ENCODE measurements at places on chromosomes 7 and 10.

GRCh38 chr10:28320799-28321198 lies 17.9 kb upstream of the MPP7 start:
- no peak for DNase-seq

DNA sequence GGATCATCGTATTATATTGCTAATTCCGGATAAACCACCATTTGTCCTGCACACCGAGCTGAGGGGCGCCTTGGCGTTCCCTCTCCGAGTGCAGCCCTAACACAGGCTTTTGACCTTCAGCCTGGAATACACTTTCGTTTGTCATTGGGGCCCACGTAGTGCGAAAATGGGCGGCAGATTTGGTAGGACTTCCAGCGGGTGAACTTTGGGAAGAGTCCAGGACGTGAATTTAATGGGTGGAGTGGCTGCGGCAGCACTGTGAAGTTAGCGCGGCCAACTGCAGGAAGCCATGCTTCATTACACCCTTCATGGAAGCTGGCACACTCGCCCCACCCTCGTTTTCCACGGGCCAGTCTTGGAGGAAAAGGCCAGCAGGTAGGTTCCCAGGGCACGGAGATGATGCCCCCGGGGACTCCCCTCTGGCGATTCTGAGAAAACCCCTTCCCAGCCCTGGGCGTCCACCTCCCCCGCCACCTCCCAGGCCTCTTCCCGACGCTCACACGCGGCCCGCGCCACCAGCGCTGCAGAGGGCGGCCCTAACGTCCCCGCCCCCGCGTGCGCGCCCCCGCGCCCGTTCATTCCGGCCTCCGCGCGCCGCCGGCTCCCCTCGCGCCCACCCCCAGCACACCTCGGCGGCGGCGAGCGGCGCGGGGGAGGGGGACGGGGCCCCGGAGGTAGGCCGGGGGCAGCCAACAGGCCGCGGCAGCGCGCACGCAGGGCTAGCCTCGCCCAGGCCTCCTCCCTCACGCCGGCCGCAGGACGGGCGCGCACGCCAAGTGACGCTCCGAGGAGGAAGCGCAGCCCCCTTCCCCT lies at the start of gene MLLT10:
Gene MLLT10 (plus strand): TSS at position 766 of the 813 bp plus-strand sequence. CDS start 413 bp downstream, outside the sequence.
- DNase-seq = peak; percentile 96

DNA sequence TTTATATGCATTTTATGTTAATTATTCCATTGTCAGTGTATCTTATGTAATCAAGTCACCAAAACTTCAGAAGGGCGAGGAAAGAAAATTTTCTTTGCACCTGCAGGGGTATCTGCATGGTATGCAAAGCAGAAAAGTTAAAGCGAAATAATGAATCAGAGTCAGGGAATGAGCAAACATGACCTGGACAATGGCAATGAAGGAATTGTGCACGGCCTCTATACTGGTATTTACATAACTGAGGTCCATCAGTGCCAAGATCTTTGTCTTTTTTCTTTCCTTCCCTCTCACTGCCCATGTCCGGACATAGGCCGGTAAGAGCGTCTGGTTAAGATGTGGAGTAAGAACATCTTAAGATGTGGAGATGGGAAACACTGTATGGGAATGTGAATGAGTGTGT lies 14.4 kb upstream of the AKR1C3 start:
- DNase-seq = no peak

- no peak for DNase-seq
Measured at GRCh38 chr7:73939528-73939927, 78.6 kb downstream of the TMEM270 start.

DNA sequence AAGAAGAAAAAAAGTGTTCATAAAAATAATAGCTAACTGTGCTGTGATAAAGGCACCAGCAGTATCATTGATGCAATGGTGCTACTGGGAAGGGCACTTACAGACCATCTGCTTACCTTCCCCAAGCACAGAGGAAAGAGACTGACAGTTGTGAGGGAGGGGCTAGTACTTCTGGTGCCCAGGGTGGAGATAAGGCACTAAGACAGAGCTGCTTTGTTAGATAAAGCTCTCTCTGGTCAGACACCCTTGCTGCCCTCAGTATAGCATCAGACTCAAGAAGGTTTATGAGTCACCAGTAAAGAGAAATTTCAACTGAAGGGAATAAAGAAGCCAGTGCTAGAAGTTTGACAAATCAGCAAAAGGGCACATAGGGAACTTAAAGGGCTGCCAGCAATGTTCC lies 325.6 kb downstream of the HPSE2 start:
- DNase-seq = no peak

GRCh38 chr7:66847879-66848790 lies 72.9 kb upstream of the TMEM248 start:
- DNase-seq = no peak

GRCh38 chr7:97772045-97772901 lies 40.4 kb downstream of the TAC1 start:
- DNase-seq = no peak

GRCh38 chr7:150372271-150373048 lies 3.8 kb downstream of the REPIN1 start:
- no peak for DNase-seq

GRCh38 chr7:141291541-141291940 lies 217.7 kb downstream of the TMEM178B start:
- DNase-seq = no peak

GRCh38 chr10:17820943-17821342 lies 11.8 kb downstream of the MRC1 start:
- DNase-seq = no peak

DNA sequence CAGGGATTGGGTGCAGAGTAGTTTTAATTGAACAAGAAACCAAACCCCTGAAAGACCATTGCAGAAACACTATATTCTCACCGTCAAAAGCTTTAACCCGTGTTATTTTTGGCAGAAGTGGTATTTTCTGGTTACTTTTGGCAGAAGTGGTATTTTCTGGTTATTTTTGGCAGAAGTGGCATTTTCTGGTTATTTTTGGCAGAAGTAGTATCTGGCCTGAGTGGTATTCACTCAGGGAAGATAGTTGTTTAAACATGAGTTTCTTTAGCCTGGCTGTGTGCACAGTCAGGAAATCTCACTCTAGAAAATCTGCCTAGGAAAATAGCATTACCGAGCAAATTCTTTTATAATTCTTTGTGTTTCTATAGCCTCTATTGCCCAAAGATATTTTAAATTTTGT lies 322.7 kb downstream of the GFRA1 start:
- no peak for DNase-seq

DNA sequence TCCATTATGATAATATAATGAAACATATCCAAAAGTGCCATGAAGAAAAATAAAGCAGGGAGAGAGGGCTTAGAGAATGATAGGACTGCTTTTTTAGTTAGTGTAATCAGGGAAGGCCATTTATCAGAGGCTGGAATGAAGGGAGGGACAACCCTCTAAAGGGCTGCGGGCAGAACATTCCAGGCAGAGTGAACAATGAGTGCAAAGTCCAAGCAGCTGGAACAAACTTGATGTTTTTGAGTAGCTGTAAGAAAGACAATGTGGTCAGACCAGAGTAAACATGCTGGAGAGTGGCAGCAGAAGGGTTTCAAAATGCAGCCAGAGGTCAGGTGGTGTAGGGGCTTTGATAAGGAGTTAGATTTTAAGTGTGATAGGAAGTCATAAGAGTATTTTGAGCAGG lies 65.6 kb upstream of the CCDC6 start:
- DNase-seq = no peak
